ENCODE measurements at places on chromosomes 11 and 22.

DNA sequence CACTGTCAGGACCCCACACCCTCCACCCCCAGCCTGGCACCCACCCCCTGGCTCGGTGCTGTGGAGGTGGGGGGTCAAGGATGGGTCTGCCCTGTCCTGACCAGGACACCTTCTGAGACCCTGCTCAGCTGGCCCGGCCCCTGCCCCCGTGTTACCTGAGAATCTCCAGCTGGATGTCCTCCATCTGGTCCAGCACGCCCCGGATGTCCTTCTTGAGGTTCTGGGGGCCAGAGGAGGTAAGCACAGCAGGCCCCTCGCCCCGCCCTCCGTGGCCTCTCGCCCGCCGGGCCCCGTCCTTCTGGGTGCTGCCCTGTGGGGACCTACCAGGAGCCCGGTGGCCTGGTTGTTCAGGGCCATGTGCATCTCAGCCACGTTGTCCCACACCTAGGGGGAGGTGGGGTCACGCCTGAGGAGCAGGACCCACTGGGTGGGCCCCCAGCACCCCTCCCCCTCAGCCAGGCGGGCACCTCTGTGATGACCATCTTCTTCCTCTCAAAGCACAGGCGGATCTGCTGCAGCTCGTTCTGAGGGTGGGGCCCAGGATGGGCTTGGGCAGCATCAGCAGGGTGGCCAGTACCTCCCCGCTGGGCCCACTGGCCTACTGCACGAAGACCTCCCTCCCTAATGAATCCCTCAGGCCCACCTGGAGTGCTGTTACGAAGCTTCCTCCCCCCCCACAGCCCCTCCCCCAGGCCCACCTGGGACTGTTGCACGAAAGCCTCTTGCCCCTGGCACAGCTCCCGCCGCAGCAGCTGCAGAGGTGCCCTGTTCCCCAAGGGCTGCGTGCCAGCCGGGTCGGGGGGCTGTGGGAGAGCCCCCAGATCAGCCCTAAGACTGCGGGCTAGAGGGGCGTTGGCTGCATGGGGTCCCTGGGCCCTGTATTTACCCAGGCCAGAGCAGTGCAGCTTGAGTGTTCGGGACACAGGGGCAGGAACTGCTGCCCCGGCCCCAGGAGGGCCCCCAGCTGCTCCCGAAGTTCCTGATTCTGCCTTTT lies 1.3 kb downstream of the CCDC188 start:
- no peak for DNase-seq

DNA sequence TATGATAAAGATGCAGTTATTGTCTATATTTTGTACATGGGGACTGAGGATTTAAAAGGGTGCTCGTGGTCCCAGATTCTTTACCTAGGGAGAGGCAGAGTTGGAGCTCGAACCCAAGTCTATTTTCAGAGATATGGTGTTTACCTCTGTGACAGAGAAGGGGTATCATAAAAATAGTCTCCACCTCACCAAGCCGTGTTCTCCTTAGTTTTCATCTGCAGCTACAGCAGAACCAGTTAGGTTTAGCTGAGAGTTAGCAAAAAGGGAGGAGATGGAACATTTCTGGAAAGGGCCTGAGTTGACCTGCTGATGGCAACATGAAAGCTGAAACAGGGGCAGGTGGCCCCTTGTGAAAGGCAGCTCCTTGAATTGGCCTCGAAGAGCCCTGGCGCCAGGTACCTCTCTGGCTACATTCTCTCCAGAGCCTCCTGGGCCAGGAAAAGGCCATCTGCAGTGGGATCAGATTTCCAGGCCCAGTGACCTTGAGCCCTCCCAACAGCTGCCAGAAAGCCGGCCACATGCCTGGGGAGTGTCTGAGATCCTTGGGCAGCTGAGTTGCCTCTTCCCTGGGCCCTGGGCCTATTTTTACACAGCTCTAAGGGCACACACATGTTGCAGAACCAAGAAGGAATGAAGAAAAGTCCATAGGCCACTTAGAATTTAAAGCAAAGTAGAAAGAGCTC lies 136.6 kb downstream of the NAV2 start:
- DNase-seq, result no peak

- DNase-seq, result no peak
Measured at GRCh38 chr22:48338793-48339705, 1488.6 kb downstream of the BRD1 start.

GRCh38 chr11:8760896-8761295 lies 78.3 kb downstream of the RPL27A start:
- no peak for DNase-seq

DNA sequence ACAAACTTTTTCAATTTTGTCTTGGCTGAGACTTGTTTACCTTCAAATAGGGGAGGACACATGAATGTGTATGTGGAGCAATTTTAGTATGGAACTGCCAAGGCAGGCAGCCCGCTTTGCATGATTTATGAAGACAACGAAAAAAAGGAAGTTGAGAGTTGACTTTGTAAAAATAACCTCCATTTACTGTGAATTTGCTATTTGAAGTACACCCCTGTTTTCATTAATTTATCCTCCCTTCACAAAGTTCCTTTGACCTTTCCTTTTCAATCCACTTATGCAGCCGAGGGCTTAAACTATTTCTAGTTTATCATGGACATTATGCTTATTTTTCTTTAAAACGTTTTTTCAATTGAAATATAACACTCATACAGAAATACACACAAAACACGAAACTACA lies 369.6 kb upstream of the CADM1 start:
- DNase-seq, result no peak

GRCh38 chr11:64724863-64725532 lies 2.0 kb upstream of the NRXN2 start:
- no peak for DNase-seq

GRCh38 chr11:129034001-129034400 lies 91.3 kb upstream of the TP53AIP1 start:
- no peak for DNase-seq

- DNase-seq, result no peak
Measured at GRCh38 chr11:110185599-110185998, 92.4 kb downstream of the ZC3H12C start.

DNA sequence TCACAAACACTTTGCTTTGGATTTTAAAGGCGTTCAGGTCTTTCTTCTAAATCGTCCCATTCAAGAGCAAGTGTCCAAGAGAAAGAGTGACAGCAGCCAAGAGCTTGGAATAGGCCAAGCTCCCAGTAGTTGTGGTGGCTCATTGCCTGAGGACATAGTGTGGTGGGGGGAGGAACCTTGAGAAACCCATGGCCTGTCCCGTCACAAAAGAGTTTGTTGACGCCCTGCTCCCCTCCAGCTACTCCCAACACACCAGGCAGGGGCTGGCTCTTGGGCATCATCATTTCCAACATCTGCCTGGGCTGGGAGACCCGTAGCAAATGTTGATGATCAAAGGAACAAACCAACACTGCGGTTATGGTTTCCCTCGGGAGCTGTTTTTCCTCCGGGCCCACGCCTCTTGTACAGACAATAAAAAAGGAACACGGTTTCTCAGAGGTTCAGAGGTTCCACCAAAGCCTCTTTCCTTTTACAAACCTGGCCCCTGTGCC lies 20.8 kb downstream of the FADS3 start:
- DNase-seq, result no peak

- DNase-seq, result no peak
Measured at GRCh38 chr22:23168391-23169042, 11.8 kb upstream of the BCR start.

DNA sequence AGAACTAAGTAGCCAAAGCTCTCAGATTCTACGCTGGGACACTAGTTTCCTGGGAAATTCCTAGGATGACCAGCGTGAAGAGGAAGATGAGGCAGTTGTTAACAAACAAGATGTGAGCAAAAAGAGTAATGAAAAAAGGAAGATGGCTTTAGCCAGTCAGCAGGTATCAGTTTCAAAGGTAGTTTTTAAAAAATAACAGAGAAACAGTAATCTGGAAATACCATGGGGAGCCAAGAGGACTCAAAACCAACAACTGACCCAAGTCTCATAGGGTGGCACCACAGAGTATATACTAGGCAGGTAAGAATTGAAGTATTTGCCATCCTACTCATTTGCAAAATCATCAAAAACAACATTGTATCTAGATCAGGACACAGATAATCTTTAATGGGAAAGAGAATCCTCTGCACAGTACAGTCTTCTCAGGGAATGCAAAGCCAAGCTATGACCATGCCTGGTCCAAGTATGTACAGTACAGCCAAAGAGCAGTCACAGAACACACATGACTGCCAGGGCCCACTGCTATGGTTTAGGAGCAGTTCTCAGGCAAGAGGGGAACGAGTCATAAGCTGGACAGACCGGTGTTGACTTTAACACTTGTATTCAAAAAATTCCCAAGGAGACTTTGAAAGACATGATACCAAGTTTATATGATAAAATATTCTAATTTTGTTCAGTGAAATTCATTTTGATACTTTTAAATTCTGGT lies 20.6 kb downstream of the MSANTD4 start:
- DNase-seq, result no peak

GRCh38 chr11:92050305-92050704 lies 174.3 kb upstream of the FAT3 start:
- DNase-seq, result no peak

- DNase-seq, result no peak
Measured at GRCh38 chr11:4680341-4680740, 17.3 kb downstream of the OR51E2 start.

Data from activated CD8-positive, alpha-beta memory T cell treated with anti-CD3 and anti-CD28 coated beads for 4 hours (primary cell).